Stimulated activated CD8-positive, alpha-beta memory T cell treated with anti-CD3 and anti-CD28 coated beads, Interleukin-4, amount 100 ng/mL, for 4 hours (primary cell): ENCODE measurements at places on chromosomes 2 and 18.
A peak's percentile ranks its signal among the peaks of the same experiment; 100 is the strongest.

- DNase-seq: no peak
These were observed 151.3 kb downstream of the CCDC85A start for GRCh38 chr2:56335101-56335500.

- DNase-seq: no peak
These were observed 229.5 kb upstream of the COPS8 start for GRCh38 chr2:236855866-236856847.

- DNase-seq: no peak
These were observed 69.3 kb downstream of the NEDD4L start for GRCh38 chr18:58113337-58113736.

DNA sequence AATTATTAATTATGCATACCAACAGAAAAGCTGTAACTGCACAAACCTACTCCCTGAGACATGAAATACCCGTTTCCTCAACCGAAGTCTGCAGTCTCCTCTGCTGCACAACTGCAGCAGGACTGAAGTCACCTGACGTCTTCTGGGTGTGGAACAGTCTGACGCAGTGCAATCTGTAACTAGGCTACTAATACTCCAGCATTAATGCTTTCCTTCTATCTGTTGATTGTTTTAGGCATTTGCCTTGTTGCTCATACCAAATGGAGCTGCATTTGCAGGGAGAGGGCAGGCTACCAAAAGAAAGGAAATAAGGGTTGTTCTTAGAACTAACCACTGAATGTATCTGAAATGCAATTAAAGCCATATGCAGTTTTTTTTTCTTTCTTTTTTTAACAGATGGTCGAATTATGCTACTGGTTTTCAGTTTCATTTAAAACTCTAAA, 40.1 kb downstream of the RTN4 start:
- no peak for DNase-seq

- no peak for DNase-seq
These were observed 1.2 kb downstream of the TXNL1 start for GRCh38 chr18:56637176-56637575.

DNA sequence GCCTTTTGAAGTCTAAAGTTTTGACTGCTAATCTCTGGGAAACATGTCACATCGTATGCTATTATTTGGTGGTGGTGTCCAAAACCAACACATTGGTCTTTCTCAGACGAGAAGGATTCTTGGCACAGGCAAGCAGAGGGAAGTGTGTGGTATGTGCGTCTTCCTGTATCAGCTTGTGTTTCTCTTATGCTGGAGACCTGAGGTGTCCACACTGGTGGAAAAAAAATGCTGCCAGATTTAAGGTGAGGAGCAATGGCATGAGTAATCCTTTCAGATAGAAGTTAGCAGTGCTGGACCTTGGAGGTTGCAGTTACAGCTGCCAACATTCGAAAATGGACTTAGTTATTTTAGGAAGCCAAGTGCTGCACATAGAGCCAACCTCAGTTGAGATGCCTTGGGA, 11.7 kb upstream of the FHL2 start:
- DNase-seq: no peak

- no peak for DNase-seq
These were observed 27.3 kb upstream of the SPOPL start for GRCh38 chr2:138474100-138474825.

DNA sequence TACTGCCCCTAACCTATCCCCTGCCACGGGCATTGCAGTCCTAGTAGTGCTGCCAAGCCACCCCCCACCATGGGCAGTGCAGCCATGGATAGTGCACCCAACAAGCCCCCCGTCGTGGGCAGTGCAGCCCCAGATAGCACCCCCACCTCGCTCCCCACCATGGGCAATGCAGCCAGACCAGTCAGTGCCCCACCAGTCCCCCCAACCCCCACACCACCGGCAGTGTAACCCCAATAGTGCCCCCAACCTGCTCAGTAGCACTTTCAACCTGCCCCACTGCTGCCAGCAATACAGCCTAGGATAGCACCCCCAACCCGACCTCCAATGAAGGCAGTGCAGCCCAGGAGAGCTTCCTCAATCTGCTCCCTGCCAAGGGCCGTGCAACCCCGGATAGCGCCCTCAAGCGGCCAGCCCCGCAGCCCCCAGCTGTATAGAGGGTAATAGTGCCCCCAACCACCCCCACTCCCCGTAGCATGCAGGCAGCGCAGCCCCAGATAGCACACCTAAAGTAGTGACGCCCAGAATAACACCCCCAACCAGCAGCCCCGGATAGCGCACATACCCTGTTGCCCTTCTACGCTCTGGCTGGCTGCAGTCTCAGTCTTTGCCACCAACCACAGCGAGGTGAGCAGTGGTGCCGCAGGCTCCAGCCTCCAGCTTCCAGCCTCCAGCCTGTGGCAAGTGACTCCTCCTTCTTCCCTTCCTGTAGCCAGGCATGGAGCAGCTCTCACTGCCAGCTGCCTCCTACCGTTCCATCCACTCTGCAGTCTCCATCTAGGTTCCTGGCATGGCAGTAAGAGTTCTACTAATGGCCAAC, 45.4 kb upstream of the ANKRD62 start:
- DNase-seq: no peak

GRCh38 chr2:173150963-173151362, 75.3 kb downstream of the MAP3K20 start:
- no peak for DNase-seq

- no peak for DNase-seq
These were observed 85.8 kb downstream of the UXS1 start for GRCh38 chr2:106108351-106108750.

- no peak for DNase-seq
These were observed 72.1 kb downstream of the KLHL29 start for GRCh38 chr2:23456881-23457760.

- DNase-seq: no peak
These were observed 30.3 kb downstream of the KIDINS220 start for GRCh38 chr2:8806885-8807704.

- DNase-seq: peak; percentile 52
These were observed 17.4 kb upstream of the MRPL33 start for GRCh38 chr2:27754138-27754588.

GRCh38 chr2:106095478-106096298, 98.4 kb downstream of the UXS1 start:
- DNase-seq: no peak

GRCh38 chr2:25276569-25277465, 64.9 kb downstream of the DNMT3A start:
- DNase-seq: peak; percentile 58

- DNase-seq: no peak
These were observed 152.5 kb upstream of the RASGRP3 start for GRCh38 chr2:33323957-33324356.

DNA sequence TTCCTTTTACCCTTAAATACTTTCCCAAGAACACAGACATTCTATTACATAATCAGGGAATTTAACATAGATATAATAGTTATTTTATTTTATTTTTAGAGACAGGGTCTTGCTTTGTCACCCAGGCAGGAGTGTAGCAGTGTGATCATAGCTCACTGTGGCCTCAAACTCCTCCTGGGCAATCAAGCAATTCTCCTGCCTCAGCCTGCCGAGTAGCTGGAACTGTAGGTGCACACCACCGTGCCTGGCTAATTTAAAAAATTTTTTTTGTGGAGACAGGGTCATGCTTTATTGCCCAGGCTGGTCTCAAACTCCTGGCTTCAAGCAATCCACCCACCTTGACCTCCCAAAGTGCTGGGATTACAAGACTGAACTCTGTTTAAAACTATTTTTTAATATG, 45.6 kb downstream of the SLC4A1AP start:
- DNase-seq: no peak

GRCh38 chr2:86185517-86186212, 9.6 kb downstream of the IMMT start:
- no peak for DNase-seq

DNA sequence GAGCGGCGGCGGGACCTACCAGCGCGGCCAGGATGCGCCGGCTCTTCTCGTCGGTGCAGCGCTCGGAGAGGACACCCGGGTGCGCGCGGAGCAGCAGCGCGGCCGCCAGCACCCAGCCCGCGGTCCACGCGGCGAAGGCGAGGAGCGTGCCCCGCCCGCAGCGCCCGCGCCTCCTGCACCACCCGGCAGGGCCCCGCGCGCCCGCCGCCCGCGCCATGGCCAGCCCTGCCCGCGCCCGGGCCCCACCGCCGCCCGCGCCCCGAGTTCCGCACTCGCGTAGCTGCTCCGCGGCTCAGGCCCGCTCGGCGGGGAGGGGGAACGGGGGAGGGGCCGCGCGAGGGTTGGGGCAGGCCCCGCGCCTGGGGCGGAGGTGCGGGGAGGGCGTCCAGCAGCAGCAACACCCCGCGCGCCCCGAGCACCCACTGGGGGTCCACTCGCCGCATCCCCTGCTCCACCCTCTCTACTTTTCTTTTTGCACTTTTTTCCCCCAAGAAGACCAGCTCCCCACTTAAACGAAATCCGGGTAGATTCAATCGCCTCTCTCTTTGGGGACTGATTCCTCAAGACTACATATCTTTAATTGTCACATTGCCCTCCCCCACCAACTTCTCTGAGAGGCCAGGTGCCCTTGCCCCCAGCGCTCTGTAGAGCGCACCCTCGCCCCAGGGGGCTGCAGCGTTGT, at the start of gene DIPK1C:
Gene DIPK1C (minus strand): TSS at position 266 of the 682 bp plus-strand sequence. CDS start 49 bp downstream, at position 217.
- no peak for DNase-seq

GRCh38 chr2:20219763-20220380, 5.1 kb downstream of the SDC1 start:
- no peak for DNase-seq

DNA sequence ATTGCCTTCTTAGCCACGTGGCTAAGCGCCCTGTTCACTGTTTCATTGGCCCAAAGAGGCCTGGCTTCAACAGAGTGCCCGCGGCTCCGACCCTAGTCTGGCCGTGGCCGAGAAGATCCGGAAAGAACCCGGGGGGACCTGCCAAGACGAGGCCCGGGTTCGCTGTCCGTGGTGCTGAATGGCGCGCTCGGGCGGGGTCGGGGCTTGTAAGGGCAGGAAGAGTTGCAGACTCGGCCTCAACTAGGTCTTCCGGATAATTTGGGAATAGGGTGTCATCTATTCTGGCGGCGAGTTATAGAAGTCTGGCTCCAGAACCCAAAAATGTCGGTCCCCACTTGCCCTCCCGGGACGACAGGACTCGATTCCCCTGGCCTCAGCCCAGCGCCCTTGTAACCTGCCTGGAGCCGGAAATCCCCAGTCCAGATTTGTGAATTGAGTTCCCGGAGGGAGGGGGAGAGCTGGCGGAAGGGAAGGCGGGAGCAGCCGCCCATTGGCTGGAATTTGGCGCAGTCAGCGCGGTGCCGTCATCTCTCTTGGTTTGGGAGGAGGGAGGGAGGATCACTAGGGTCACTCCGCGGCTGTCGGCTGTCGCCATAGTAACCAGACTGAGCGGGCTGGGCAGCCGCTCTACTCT, 3.5 kb downstream of the CDK5R2 start:
- no peak for DNase-seq

GRCh38 chr18:58902961-58903360, 38.3 kb downstream of the ZNF532 start:
- DNase-seq: no peak

DNA sequence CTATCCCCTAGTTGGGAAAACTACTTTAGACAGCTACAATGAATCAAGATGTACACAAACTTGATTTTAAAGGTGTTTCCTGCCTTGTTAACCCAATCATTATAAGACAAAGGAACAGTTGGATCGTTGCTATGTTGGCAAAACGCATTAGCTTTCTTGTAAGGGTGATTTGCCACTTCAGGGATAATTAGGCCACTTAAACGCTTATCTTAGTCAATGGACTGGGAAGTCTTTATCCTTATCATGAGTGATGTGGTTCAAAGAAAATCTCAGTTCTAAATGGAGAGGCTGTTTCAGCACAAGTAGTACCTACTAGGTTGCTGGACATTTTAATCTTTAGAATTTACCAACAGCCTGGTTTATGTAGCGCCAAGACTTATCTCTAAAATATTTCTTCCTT, 406.1 kb upstream of the MEX3C start:
- no peak for DNase-seq

GRCh38 chr2:233422050-233422639, 67.9 kb downstream of the DGKD start:
- no peak for DNase-seq

GRCh38 chr2:71358931-71359671, 27.5 kb downstream of the ZNF638 start:
- no peak for DNase-seq

GRCh38 chr2:120546048-120546864, 189.4 kb upstream of the GLI2 start:
- no peak for DNase-seq
